ENCODE measurements at places on chromosomes 1 and 21.

DNA sequence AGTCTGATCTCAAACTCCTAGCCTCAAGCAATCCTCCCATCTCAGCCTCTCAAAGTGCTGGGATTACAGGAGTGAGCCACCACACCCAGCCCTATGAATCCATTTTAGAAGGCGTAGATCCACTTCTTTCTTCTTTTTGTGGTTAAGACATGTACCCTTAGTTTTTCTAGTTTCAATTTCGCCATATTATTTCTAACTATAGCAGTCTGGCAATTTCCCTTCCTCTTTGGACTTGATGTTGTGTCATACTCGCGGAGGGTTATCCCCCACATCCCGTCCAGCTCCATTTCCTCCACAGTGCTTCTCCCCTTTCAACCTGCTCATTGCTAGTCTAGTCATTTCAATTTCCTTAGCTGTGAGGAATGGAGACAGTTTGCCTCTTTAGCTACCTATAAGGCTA is 5.2 kb upstream of the LRRC8D start:
- no peak for DNase-seq

GRCh38 chr1:48761411-48761810 is 15.3 kb downstream of the BEND5 start:
- no peak for DNase-seq

- DNase-seq: no peak
These were observed 286.1 kb downstream of the KIF26B start for GRCh38 chr1:245440922-245441321.

DNA sequence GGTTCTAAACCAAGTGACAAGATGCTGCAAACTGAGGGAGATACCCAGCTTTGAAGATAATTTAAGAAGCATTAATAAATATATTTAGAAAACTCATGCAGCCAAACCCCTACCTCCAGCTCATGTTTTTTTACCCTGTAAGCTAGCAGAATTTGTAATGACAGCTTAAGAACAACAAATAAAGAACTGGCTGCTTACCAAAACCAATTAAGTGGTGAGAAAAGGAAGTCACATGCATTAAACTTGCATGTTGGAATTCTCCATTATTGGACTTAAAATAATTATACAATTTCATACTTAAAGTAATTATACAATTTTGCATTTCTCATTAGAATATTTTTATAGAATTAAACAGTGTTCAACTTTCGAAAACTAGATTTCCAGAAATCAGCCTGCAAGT is 75.6 kb upstream of the CNIH3 start:
- DNase-seq: no peak

DNA sequence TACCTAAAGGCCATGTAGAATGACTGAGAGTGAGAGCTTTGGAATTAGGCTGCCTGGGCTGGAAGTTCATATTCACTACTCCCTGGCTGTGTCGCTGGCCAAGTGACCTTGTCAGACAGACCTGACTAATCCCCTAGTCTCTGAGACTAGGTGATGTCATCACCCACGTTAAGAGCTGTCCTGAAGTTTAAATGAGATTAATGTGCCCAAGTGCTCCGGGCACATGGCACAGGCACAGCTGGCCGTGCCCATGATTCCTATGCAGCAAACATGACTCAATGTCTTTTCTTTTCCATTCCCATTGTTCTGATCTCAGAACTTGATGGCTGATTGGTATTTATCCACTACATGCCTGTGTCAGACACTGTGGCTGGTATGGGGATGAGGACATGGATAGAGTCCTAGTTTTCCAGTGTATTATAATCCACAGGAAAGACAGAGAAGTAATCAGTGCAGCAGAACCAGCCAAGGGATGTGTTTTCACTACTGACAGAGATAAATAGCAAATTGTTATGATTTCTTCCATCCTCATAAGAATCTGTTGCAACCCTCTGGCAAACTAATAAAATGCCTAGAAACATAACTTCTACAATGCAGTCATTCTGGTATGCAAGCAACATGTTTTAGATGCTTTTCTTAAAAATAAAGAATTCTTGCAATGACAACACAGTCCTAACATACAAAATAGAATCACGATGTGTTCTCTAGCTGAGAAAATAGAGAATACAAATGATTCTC is 180.9 kb downstream of the PCP4 start:
- no peak for DNase-seq

GRCh38 chr1:192252776-192253175 is 64.0 kb upstream of the RGS21 start:
- DNase-seq: no peak

- no peak for DNase-seq
These were observed 60.3 kb downstream of the FH start for GRCh38 chr1:241459186-241459802.

DNA sequence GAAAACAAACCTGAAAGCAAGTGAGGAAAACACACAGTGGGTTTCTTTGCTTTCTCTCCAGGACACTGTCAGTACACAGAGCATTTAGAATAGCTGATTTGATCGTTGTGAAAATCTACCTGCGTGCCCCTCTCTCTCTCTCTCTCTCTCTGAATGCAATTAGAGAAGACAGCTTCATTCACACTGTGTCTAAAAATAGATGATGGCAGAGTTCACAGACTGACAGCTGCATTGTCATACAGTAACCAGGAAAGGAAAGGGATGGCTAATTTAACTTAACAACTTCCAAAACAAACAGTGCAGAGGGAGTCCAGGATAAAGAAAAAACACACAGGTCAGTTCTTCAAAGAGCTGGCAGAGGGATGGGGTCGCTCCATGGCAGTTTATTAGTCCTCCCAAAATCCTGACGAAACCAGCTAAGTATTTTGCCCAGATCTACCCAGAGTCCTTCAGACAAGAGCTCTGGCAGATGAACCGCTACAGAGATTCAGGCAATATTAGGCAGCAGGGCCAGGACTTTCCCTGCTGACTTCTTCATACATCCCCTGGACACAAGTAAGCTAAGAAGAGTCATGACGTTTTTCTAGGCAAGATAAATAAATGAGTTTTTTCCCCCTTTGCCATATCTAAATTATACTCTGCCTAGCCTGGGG is 58.9 kb downstream of the WLS start:
- DNase-seq: no peak

- DNase-seq: no peak
These were observed 19.1 kb downstream of the ASTN1 start for GRCh38 chr1:177145106-177146070.

DNA sequence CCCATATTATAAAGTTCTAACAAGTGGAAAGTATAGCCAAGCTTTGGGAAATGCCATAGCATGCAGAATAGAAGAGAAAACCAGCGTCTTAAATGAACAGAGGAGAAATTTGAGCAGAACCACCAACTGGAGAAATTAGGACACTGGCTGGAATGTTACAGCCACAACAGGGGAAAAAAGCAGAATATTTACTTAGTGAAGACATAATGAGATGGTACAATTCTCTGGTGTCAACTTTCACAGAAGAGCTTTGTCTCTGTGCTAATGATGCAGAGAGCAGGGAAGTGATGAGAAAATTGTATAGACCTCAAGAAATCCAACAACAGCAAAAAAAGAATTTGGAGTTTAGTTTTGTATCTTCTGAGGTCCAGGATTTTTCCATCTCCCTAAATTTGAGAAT is 249.7 kb downstream of the KIF26B start:
- no peak for DNase-seq

DNA sequence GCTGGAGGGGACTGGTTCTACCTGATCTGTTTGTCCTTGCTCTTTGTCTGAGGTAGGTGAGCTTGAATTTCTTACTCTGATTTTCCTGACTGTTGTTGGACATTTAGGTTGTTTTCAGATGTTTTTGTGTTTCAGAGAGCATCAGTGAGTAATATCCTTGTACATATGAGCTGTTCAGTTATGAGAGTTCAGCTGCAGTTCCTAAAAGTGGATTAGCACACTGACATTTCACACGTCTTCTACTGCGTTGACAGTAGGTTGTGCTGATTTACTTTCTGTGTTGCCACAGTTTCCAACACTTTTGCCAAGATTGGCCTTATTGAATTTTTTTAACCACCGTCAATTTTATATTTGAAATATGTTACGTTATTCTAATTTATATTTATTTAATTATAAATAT is 27.7 kb downstream of the CXADR start:
- DNase-seq: no peak

DNA sequence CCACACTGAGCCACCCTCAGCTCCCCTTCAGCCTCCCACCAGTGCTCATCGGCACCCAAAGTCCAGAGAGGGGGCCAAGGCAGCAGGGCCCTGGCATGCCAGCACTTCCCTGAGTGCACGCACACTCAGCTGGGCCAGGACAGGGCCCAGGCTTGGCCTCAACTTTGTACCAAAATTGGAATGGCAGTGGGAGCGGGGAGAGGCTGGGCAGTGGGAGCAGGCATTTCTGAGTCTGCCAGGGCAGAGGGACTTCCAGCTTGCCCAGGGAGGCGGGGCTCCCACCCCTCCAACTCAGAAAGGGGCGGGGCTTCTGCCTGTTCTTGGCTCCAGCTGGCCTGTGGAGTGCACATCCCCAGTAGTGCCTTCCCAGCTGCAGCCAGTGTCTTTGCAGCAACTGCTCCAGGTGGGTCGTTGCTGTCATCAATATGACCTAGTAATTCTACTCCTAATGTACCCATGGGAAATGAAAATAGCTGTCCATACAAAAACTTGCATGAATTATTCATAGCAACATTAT is 10.3 kb upstream of the SNX7 start:
- DNase-seq: no peak
